AG08395 (cell line): ENCODE measurements at places on chromosomes 12 and 14.
A peak's percentile ranks its signal among the peaks of the same experiment; 100 is the strongest.

DNA sequence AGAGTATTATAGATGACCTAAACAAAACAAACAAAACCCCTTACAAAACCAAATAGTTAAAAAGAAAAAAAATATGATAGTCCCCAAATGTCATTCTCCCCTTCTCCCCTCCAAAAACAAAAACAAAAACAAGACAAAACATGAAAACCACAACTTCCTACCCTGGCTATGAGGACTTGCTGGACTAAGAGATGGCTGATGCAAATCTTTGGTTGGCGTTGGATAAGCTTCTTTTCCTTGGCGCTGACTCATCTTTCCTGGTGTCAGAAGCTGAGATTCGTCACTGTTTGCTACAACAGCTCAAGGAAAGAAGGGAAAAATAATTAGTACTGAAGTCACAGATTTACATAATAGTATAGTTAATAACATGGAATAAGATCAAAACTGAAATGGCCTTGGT is 102.5 kb upstream of the BBS10 start:
- DNase-seq: peak; percentile 42

GRCh38 chr12:55733021-55733555 is 4.3 kb upstream of the CD63 start:
- no peak for DNase-seq

- no peak for DNase-seq
Observed at GRCh38 chr12:40439771-40440492, 215.1 kb downstream of the LRRK2 start.

- DNase-seq: peak; percentile 72
Observed at GRCh38 chr14:57317248-57317833, 48.6 kb downstream of the AP5M1 start.

GRCh38 chr14:36243183-36243582 is 66.7 kb upstream of the PTCSC3 start:
- DNase-seq: no peak

GRCh38 chr12:55723516-55724225 is 3.5 kb downstream of the RDH5 start:
- DNase-seq: no peak

- peak; percentile 58 for DNase-seq
Observed at GRCh38 chr12:95574799-95575452, 23.6 kb upstream of the USP44 start.

GRCh38 chr12:41234692-41235091 is 46.6 kb downstream of the PDZRN4 start:
- DNase-seq: no peak

DNA sequence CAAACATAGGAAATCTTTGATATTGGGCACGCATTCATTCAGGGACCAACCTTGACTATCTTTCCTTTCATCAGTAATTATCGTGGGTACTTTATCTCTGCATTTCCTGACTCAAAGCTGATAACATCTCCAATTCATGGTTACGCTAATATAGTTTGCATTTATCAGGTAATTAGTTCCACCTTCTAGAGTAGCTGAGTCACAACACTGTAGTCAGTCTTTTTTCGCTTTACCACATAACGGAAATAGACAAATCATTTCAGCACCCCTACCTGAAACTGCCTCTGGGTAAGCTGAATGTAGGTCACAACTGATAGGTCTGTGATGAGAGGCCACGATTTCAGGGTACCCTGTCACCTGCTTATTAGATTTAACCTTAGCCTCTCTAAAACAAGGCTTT is 36.7 kb upstream of the IL22 start:
- DNase-seq: no peak

DNA sequence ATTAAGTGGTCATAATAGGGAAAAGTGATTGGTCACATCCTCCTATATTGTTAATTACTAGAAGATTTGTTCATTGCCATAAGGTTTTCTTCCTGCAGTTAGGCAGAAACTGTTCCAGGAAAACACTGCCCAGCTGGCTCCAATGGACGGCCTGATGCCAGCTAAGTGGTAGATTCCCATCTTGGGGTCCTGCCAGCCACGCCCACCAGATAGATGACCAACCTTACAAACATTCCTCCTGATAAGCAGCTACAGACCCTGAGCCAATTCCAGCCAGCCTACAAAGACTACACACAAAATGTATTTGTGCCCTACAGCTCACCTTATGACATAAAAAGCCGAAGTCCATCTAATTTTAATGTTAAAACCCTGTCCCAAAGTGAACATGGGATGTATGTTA is 685.9 kb upstream of the USP15 start:
- no peak for DNase-seq

GRCh38 chr14:96592591-96593386 is 90.6 kb downstream of the PAPOLA start:
- peak; percentile 88 for DNase-seq

DNA sequence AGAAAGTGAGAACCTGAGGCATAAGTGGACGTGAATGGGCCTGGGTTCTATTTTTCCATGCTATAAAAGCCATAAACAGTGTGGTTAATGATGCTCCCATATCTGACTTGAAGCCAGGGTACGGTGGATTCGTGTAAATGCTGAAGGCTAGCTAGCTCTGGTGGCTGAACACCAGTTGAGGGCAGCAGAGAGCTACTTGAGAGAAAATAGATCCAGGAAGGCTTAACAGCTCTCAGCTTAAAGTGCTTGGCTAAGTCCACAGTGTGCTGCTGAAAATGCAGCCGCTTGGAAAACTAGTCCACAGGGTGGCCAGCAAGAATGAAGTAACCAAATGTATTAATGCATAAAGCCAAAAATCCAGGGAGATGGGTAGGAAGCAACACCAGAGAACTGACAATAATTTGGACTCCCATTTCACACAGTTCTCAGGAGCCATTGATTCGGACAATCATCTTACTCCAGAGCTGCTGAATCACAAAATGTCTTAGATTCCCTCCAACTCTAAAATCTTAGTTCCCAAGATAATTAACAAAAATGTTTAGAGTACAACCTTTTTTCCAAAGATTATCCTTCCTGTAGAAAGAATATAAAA is 15.0 kb upstream of the FOXG1 start:
- peak; percentile 52 for DNase-seq

DNA sequence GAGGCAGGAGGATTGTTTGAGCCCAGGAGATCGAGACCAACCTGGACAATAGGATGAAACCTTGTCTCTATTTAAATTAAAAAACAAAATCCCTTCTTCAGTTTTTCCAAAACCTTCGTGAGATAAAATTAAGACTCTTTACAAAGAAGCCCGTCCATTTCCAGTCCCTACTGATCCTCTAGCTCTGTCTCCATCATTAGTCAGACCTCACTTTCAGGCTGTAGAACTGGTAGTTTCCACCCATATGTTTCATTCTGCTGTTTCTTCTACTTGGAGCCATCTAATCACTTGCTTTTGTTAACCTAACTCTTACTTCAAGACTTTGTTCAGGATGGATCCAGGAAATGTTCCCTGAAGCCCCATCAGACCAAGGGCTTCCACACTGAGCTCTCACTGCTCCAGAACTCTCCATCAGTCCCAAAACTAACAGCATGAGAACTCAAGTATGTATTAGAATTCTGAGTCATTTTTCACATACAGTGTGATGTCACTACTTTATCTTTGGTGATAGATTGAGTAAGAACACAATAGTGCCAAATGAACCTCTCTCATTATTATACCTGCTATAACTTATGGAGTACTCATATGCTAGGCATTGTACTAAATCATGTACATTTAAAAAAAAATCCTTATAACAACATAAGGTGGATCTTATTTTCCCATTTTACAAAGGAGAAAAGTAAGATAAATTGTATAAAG is 90.8 kb downstream of the PRICKLE1 start:
- no peak for DNase-seq

GRCh38 chr14:59215322-59215721 is 26.9 kb downstream of the DAAM1 start:
- DNase-seq: peak; percentile 78

- no peak for DNase-seq
Observed at GRCh38 chr12:77401770-77402081, 336.4 kb upstream of the E2F7 start.

- peak; percentile 79 for DNase-seq
Observed at GRCh38 chr12:52798003-52798670, 2.2 kb upstream of the KRT3 start.

- DNase-seq: no peak
Observed at GRCh38 chr12:9052610-9053009, 63.1 kb downstream of the A2M start.

- no peak for DNase-seq
Observed at GRCh38 chr12:43571885-43572284, 19.9 kb upstream of the ADAMTS20 start.

DNA sequence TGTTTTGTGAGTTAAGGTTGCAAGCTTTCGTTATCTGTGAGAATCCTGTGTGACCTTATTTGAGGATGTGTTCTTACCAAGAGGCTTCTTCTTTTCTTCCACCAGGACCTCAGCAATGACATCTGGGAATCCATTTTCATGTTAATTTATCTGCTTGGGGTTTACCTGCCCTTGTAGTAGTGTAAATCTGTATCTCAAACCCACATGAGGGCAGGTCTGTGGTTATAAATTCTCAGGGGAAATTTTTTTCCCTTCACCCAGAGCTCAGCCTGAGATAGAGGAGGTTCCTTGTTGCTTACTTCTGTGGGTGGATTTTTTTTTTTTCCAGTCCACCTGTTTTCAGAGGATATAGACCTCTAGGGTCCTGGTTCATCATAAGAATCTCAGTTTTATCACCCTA is 70.8 kb downstream of the AKAP6 start:
- no peak for DNase-seq

GRCh38 chr14:45261209-45261608 is 8.2 kb upstream of the MIS18BP1 start:
- DNase-seq: no peak

DNA sequence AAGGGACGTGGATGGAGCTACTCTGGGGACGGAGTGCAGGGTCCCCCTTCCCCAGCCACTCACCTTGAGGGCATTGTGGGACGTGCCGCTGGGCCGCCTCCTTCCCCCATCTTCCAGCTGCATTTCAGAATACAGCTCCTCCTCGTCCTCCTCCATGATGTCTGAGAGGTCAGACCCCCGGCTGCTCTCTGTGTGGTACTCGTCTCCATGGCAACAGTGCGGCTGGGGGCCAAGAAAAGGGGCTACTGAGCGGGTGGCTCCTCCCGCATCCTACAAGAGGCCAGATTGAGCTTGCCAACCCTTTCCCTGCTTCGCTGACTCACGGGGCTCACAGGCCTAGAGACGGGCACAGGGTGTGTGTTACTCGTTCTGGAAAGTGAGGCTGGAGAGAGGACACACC is 90.4 kb downstream of the PIWIL1 start:
- no peak for DNase-seq

GRCh38 chr14:88470542-88471440 is 84.0 kb downstream of the PTPN21 start:
- no peak for DNase-seq

DNA sequence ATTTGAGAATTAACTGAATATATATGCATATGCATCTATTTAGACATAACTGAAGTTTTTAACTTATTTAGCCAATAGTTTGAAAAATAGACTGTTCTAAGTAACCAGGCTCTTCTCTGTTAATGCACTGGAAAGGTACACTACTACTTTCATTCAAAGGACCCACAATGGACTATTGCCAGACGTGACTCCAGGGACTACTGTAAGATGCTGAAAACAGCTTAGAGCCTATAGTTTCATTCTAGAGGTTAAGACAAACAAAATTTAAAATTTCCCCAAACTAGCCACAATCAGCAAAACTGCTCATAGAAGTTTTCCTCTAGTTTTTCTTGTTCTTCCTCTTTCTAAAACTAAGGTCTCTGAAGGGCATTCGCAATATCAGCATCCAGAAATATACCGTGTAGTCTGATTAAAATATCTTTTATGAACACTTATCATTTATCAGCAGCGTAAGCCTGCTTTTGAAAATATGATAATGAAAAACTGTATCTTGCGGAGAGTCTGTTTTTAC is 10.4 kb downstream of the APPL2 start:
- DNase-seq: no peak

- DNase-seq: no peak
Observed at GRCh38 chr12:116659771-116660481, 77.9 kb downstream of the SPRING1 start.

DNA sequence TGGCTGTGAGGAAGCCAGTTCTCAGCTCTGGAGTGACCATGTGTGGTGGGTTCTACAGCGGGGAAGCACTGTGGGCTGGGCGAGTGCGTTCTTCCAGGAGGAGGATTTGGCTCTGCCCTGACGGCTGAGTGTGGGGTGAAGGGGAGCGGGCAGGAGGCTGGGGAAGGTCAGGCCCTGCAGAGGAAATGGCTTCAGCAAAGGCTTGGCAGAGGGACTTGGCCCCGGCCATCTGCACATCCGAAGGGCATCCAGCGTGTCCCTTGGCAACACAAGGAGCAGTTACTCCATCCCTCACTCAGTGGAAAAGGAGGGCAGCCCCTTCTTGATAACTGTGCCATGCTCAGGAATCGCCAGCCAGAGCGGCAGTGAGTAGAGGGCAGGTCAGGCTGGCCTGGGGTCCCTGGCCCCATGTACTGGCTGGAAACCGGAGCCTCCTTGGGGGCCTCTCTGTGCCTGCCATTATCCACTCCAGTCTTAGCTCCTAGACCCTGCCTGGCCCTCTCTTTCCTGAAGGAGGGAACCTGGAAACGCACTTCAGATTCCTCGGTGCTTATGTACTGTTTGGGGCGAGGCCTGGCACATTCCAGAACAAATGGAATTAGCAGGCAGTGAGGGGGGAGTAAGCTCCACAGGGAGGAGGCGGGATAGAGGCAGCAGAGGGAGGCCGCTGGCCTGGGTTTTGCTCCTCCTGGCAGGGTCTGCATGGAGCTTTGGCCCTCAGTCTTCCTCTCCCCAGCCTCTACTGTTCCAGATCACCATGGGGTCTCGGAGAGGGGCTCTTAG is 133.6 kb upstream of the NCOR2 start:
- peak; percentile 69 for DNase-seq

DNA sequence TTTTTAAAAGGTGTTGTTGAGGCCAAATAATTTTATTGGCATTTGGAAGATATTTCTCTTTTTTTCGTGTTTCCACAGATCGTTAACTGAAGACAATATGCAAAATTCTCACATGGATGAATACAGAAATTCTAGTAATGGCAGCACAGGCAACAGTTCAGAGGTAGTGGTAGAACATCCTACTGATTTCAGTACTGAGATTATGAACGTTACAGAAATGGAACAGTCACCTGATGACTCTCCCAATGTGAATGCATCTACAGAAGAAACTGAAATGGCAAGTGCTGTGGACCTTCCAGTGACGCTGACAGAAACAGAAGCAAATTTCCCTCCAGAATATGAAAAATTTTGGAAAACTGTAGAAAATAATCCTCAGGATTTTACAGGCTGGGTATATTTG is 11.2 kb downstream of the PRPF39 start:
- DNase-seq: no peak

GRCh38 chr12:69052613-69053408 is 119.8 kb upstream of the CPM start:
- DNase-seq: peak; percentile 75

DNA sequence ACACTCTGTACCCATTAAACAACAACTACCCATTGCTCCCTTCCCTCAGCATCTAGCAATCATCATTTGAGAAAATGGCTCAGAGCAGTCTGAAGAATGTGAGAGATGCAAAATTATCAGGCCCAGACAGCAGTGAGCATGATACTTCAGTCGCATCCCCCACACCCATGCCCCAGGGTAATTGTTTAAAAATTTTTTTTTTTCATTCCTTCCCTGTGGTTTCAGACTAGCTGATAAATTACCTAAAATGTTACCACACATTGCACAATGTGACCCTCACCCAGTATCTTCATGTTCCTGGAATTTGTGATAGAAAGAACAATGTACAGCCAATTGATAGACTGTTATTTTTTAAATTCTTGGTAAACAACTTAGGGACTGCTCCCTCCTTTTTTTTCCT is 11.3 kb upstream of the USP15 start:
- no peak for DNase-seq
